ENCODE measurements at places on chromosomes 3 and 15. TPM values are rescaled to one million over a fixed set of nuclear protein-coding genes. Genes with fewer than 3 reads are reported as not detected.

The IL5RA gene
- not detected for total RNA-seq

The PARP15 gene
- total RNA-seq = 5.9 TPM

The RGMA gene
- 21.6 TPM for total RNA-seq

The ASB14 gene
- not detected for total RNA-seq

The UCN2 gene
- 5.2 TPM for total RNA-seq

The TF gene
- 2.9 TPM for total RNA-seq

The GCSAM gene
- 1.5 TPM for total RNA-seq

The POC1A gene
- 0.74 TPM for total RNA-seq

The COL6A6 gene
- total RNA-seq = not detected

The CYP1A2 gene
- not detected for total RNA-seq

The DAPK2 gene
- 50.3 TPM for total RNA-seq

The IGSF10 gene
- total RNA-seq = 0.49 TPM

The TICRR gene
- total RNA-seq = 5.2 TPM
